ENCODE measurements at places on chromosomes 11 and 22.

DNA sequence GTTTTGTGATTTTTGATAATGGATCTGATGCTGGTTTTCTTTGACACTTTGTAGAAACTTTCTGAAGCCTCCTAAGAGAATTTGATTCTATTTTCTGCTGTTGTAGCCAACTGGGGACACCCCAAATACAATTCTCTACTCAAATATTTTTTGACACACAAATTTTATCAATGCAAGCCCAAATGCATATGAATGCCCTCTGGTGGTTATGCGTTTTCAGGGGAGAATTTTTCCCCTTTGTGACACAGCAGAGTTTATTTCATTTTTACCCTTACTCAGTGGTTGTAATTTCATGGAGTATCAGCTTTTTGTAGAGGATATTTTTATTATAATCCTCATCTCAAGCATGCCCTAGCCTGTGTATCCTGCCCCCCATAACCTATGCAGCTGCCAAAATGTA is 44.7 kb upstream of the MTMR2 start:
- no peak for DNase-seq

DNA sequence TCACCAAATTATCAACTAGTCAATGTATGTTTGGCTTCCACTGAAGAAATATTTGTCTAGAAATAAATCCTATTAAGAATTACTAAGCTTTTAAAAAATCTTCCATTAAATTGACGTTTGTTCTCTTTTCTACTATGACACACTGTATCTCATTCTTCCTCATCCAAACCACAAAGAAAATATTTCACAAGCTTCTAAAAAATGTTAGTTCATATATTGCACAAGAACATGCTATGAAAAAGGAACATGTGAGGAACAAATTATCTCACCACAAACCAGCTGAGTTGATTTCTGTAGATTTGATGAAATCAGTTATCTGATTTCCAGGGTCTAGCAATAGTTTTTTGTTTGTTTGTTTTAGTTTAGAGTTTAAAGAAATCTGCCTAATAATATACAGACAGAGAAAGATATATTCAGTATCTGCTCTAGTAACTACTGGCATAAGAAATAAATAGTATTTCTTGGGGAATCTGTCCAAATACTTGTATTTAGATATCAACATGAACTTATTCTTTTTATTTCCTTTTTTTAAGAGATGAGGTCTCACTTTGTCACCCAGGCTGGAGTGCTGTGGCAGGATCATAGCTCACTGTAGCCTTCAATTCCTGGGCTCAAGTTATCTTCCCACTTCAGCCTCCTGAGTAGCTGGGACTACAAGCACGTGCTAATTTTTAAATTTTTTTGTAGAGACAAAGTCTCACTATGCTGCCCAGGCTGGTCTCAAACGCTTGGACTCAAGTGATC is 161.7 kb downstream of the ATG16L2 start:
- DNase-seq: no peak

DNA sequence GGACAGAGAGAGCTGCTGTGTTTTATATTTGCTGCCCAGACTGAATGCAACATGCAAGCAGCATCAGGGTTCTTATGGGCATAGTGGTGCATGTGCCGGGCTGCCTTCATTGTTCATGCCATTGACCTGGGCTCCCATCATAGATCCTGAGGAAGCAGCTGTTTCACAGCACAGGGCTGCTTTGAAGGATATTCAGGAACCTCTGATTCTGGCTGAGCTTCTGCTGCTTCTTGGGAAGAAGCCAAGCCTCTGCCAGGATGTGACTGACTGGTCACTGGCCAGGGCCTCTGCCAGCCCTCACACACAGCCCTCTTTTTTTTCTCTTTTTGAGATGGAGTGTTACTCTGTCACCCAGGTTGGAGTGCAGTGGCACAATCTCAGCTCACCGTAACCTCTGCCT is 43.3 kb downstream of the CYB5R2 start:
- no peak for DNase-seq

GRCh38 chr11:86346513-86346912 is 28.2 kb upstream of the CCDC81 start:
- no peak for DNase-seq

- DNase-seq: no peak
Observed at GRCh38 chr11:78740199-78741071, 165.8 kb upstream of the NARS2 start.

DNA sequence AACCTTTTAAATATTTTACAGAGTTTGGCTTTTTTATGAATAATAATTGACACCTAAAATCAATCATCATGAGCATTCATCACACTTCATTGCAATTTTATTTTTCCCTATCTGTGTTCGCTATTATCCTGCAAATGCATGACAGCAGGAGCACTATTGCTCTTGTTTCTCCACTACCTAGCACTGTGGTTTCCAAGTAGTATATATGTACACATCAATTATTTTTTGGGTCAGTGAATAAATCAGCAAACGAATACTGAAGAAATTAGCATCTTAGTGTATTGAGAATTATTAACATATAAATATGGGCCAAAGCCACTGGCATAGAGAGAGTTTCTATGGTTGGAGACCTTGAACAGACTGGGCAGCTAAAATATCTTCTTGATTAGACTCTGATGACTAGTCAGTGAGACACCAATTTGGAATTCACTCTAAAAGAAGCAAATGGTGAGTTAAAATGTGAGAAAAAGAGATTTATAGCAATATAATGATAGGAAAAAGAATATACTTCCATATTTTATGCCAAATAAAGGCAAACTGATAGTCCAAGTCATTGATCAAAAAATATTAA is 731.1 kb upstream of the LUZP2 start:
- DNase-seq: no peak

Data from ecto neural progenitor cell (in vitro differentiated cells).